ENCODE measurements at places on chromosomes 6 and 20.

GRCh38 chr6:44151348-44152108 is 7.1 kb upstream of the CAPN11 start:
- DNase-seq = peak; percentile 61

DNA sequence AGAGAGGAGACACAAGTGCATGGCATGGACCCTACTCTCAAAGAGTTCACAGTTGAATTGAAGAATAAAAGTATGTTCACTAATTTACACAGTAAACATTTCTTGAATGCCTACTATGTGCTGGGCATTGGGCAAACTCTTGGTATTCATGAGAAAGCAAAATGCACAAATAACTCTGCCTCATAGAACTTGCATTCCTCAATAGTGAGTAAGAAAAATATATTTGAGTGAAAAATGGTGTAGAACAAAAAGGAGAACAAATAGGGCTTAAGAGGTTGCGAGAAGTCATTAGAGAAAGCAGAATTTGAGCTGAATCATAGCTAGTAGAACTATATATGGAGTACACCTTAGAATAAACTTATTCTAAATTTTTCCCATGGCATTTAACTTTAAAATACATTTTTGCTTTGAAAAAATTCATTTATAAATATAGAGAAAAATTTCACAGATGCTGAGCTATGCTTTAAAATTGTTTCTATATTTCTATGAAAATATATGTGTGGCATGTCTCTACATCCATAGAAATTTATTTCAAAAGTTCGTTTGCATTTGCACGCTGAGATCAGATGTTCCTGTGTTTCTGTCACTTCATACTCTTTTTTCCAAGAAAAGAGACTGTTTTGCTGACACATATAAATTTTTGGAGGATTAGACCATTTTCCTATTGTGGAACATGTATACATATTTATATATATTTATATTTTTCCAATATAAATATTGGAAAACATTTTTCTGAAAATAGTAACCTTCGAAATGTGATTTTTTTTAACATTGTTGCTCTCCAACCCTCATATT is 236.1 kb downstream of the KCNQ5 start:
- DNase-seq = no peak

DNA sequence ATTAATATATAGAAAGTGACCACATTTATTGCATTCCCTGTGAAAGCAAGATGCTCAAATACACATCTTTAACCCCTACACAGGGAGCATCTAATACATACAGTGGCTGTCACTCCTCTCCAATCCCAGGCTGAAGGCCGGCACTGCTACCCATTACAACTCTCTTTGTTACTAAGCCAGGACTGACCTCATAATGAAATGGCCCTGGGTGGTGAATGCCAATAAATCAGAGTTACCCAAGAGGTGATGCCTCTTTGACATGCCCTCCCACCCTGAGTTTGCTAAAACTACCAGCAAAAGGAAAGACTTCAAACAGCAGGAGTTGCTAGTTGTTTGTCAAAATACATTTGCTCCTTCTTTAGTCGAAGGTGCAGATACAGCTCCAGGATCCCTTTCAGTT is 214.2 kb downstream of the FOXA2 start:
- DNase-seq = no peak

GRCh38 chr6:145798530-145798929 is 16.1 kb downstream of the FBXO30 start:
- no peak for DNase-seq

- no peak for DNase-seq
Measured at GRCh38 chr6:95837890-95838289, 177.9 kb upstream of the FUT9 start.

- DNase-seq = peak; percentile 83
Measured at GRCh38 chr20:19758133-19758500, at the start of gene RIN2. Gene RIN2, plus strand, starts transcription at chr20:19758258. Its CDS starts 131,344 bp downstream, at chr20:19889602.

DNA sequence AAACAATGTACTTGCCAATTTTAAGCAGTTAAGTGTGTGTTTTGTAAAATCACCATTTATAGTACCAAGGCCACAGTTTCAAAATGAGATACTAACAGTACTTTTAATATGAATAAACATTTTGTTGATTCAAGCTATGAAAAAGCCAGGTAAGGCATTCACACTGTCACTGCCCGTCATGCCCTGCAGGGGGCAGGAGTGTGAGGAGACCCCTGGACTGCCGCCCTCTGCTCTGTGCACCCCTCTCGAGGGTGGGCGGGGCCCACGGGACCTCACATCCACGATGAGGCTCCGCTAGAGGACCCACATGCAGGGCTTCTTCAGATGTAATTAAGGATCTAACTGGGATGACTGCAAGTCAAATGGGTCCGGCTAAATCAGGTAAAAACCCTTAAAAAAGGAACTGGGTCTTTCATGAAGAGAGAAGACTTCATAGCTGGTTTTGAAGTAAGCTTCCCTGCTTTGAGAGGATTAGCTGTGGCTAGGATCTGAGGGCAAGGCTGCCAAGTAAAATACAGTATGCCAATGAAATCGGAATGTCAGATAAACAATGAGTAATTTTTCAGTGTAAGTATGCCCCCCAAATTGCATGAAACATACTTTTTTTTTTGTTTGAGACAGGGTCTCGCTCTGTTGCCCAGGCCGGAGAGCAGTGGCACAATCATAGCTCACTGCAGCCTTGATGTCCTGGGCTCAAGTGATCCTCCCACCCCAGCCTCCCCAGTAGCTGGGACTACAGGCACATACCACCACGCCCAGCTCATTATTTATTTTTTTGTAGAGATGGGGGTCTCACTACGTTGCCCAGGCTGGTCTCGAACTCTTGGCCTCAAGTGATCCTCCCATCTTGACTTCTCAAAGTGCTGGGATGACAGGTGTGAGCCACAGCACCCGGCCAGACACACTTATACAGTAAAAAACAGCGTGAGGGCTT is 18.7 kb downstream of the DIDO1 start:
- DNase-seq = no peak

DNA sequence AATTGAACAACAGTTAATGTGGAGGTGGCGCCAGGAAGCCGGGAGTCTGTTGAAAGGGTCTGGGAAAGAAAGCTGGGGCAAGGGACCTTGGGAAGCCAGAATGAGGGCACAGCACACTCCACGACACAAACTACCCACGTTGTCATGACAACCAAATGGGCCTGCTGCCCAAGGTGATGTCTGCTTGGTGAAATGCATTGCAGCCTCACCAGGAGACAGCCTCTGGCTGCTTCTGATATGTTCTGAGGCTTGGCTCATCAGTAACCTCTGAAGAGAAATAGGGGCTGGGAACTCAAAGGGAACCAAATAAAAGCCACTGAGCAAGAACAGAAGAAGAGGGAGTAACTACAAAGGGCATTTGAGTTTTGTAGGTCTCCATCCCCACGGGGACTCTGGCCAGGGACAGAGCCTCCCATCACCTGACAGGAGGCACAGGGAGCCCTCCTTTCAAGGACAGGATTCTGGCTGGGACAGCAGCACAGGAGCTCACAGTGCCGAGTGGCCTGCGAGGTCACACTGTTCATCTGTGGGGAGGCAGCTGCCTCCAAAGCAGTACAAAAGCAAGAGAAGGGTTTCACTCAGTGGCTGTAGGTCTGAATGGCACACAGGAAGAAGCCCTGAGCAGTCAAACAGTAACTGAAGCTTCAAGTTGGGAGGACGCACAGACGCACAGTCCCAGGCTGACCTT is 44.6 kb upstream of the KCNK16 start:
- DNase-seq = no peak

DNA sequence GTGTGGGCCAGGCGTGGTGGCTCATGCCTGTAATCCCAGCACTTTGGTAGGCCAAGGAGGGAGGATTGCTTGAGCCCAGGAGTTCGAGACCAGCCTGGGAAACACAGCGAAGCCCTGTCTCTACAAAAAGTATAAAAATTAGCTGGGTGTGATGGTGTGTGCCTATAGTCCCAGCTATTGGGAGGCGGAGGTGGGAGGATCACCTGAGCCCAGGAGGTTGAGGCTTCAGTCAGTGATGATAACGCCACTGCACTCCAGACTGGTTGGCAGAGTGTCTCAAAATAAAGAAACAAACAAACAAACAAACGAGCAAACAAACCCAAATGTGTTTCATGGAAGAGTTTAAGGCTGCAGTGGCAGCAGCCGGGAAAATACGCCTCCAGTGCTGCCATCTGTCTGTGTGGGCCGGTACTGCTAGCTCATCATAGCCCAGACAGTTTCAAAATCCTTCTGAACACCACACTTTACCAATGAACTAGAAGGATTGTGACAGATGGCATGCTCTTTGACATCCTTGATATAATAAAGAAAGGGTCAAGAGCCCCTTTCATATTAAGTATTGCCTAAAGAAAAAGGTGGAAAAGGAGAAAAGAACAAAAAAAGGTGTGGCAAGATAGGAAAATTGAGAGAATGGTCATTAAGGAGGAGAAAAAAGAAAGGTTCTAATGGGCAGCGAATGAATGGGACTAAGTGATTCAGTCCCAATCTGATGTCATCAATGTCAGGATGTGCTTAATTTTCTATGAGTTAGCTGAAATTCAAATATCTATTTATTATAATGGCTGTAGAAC is 298.6 kb downstream of the SYNE1 start:
- DNase-seq = peak; percentile 75

DNA sequence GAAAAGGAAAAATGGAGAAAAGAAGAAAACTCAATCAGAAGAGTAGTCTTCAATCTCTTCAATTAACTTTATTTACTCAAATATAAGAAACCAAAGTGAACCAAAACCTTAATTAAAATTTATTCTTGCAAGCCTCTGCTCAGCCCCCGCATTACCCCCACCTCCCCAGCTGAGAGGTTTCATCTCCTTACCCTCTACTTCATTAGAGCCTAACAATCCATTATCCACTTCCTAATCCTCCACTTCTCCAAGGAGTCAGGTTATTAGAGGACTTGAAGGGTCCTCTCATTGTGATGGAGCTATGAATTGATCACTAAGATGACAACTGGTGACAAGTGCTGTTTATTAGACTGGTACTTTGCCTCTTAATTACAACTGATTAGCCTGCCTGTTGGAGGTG is 956.5 kb downstream of the TFAP2A start:
- no peak for DNase-seq

- DNase-seq = no peak
Measured at GRCh38 chr6:39843305-39844020, 51.3 kb downstream of the DAAM2 start.

GRCh38 chr6:114364301-114364700 is 21.5 kb upstream of the HS3ST5 start:
- DNase-seq = no peak

- no peak for DNase-seq
Measured at GRCh38 chr6:25181923-25182322, 97.3 kb upstream of the CARMIL1 start.

DNA sequence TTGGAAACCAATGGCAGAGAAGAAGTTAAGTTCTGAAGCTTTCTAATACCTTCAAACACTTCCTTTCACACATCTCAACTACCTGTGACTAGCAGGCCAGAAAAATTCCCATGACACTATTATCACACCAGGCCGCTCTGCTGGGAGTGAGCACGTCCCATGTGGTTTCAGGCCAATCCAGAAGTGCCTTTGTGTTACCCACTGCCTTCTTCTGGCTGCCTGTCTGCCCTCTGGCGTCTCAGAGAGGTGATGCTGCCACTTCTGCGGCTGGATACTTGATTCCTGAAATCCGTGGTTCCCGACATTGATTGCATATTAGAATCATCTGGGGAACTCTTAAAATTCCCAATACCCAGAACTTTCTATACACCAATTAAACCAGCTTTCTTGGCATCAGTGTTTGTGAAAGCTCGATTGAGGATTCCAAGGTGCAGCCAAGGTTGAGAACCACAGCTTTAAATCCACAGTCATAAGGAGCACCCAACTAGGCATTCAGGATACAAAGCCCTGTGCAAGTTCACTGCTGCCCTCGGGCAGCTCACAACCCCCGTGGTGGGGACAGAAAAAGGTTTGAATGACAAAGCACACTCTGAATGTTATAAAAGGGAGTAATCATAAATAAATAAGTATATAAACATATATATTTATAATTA is 65.6 kb downstream of the STMND1 start:
- DNase-seq = peak; percentile 58

DNA sequence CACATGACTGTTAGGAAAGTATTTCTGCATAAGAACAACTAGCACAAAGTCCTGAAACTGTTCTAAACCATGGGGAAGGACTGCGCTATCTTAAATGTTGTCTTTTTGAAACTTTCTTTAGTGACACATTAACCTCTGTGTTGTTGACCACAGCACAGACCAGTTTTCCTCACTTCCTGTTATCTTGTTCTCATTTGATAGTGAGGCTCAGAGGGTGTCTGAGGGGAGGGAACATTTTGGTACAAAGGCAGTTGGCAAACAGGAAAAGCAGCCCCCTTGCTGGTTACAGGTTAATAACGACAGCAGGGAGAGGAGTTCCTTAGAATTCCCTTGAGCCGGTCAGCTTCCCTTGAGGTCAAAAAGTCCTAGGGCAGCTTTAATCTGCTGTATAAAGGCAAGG is 143.5 kb upstream of the BMP2 start:
- DNase-seq = no peak

DNA sequence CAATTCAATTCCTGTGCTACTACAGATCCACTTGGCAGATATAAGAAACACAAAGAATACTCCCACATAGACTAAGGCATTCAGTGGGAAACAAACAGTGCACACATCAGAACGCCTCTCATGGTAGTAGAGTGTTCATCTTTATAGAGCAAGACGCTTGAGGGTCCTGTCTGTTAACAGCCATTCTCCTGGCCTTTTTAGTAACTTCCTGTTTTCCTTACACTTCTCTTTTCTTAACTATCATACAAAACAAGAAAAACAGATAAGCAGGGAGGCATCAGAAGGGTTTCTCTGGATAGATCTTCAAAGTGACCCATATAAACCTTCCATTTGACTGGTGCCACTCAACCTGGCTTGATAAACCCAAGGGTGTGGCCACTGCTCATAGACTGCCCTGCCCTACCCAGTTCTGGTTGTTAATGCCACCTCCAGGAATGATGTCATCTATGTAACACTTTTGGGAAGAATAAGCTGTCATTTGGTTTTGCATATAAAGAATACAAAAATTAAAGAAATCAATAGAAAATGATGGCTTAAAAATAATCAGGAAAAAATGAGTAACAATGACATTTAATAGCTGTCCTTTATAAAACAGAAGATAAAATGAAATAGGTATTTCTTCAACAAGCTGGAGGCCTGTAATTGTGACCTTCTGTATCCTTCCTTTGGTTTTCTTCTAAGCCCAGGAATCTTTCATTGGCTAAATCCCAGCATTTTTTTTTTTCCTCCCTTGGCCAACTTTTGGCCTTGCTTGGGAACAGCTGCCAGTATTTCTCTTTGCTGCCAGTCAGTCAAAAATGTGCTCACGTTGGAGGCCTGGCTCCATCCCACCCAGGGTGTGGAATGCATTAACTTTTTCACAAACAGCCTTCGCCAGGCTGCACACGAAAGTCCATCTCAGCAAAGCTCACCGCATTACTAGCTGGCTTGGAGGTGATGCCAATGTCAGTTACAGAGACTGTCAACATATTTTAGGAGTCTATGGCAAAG is 103.5 kb downstream of the GJA10 start:
- DNase-seq = no peak

GRCh38 chr6:110650755-110651154 is 164.5 kb downstream of the CDK19 start:
- no peak for DNase-seq

- no peak for DNase-seq
Measured at GRCh38 chr6:36419310-36419709, 23.3 kb downstream of the PXT1 start.

GRCh38 chr6:156816505-156816904 is 39.3 kb downstream of the ARID1B start:
- no peak for DNase-seq

- no peak for DNase-seq
Measured at GRCh38 chr6:138691595-138692057, 81.9 kb upstream of the CCDC28A start.
